ENCODE measurements at places on chromosomes 13 and 19.

DNA sequence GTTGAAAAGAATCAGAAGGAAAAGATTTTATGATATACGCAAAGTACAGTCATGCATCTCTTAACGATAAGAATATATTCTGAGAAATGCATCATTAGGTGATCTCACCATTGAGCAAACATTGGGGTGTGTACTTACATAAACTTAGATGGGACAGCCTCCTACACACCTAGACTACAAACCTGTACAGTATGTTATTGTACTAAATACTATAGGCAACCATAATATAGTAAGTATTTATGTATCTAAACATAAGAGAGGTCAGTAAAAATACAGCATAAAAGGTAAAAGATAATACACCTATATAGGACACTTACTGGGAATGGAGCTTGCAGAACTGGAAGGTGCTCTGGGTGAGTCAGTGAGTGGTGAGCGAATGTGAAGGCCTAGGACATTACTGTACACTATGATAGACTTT, 254.6 kb downstream of the SPRY2 start:
- DNase-seq, result peak; percentile 66

DNA sequence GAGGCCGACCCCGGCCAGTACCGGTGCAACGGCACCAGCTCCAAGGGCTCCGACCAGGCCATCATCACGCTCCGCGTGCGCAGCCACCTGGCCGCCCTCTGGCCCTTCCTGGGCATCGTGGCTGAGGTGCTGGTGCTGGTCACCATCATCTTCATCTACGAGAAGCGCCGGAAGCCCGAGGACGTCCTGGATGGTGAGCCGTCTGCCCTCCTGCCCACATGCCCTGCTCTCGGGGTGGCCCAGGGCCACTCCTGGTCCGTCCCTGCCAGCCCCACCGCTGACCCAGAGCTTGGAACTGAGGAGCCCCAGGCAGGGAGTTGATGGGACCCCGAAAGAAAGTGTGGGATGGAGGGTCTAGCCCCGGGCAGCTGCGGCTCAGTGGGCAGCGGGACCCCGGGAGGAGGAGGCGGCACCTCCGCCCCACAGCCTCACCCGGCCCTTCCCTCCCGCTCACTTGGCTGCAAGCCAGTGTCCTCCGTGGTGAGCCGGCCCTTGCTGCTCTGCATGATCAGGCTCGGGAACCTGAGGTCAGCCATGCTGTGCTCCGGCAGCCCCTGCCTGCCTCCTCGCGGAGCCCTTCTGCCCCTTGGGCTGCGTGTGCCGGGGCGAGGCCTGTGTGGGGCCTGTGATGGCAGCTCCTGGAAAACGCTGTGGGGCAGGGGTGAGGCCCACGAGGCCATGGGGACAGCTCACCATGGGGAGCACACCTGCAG, 8.1 kb upstream of the HCN2 start:
- DNase-seq, result no peak

DNA sequence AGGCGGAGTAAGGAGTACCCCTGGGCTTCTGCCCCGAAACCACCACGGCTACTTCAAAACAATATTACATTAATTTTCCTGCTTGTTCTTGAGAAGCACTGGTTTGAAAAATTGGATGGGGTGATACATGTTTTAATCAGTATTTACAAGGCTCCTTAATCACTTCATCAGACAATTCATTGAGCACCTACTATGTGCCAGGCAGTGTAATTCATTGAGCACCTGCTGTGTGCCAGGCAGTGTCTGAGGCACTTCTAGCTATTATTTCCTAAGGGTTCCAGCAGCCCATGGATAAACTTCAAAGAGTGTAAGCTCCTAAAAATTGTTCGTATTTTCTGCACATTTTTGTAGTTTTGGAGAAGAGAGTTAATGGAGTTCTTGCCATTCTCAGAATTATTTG, 1.6 kb upstream of the GAS6 start:
- no peak for DNase-seq

DNA sequence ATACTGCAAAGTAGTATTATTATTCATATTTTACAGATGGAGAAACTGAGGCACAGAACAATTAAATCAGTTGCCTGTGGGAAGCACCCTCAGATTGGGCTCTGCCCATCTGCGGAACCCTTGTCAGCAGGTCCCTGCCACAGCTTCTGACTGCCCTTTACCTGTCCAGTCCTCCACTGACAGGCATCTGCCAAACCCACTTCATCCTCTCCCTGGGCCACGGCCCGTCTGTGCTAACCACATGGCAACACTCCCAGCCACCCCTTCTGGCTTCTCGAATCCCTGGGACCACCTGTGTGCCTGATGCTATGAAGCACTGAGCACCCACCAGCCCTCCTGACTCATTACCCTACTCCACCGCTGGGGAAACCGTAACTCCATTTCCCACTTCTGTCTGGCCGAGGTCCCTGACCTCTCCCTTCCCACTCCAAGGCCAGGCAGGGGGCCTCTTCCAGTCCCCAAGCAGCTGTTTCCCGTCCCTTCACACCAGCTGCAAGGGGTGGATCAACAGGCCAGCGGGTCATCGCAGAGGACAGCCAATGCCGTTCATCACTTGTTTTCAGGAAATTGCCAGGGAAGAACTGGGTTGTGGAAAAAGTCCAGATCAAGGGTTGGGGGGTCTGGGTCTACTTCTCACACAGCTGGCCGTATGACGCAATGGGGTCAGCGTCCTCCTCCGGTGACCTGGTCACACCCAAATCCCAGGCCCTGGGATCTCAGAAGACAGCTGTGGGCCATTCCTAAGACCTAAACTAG, 2.5 kb downstream of the KANK3 start:
- no peak for DNase-seq

DNA sequence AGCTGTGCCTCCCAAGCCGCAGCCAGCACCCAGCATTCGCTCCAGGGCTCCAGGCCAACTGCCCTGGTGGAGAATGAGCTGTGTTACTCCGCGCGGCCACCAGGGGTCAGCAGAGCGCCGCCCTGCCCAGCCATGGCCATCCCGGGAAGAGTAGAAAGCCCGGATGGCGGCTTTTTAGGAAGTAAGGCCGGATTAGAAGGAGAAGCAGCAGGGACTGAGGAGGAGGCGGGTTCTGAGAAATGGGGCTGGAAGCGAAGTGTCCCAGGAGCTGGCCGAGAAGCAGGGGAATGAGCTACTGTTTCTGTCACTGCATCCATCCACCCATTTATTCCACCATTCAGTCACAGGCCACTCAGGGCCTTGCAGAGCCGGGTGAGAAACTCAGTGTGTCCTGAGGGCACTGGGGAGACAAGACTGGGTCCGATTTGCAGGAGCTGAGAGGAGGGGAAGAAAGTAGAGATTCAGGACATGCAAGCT, 6.6 kb upstream of the NPAS1 start:
- peak; percentile 80 for DNase-seq

DNA sequence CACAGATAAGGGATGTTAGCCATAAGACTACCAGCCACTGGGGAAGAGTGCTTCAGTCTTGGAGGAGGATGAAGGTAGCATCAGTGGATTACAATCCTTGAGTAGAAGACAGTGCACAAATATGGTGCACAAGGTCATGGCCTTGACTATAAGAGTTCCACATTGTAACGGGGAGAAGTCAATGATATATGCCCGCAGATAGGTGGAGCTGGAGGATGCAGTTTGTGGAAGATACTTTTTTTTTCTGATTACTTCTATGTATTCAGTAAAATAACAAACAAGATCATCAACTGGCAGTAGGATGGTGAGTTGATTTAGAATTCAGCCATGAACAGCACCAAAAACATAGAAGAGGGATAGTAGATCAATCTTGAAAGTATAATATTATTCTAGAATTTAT, 926.8 kb upstream of the MIR17HG start:
- no peak for DNase-seq

All from kidney tubule cell (primary cell).